D721Med (cell line): ENCODE measurements at places on chromosomes 5 and 9.

DNA sequence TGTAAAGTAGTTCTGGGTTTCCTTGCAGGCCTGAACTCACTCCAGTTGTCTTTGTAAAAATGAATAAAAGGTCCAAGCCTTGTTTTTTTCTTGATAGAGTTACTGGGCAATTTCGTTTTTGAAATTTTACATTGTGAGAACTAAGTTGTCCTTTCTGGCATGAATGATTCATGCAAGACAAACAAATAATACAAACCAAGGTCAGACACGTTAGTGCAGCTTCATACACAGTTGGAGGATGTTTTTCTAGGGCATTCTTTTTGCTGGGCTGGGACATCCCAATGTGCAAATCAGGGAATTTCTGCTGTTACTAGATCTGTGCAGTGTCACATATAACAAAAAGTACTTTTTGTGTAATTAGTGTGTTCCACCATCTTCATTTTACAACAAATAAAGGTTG, 96.0 kb downstream of the MEGF10 start:
- no peak for DNase-seq

DNA sequence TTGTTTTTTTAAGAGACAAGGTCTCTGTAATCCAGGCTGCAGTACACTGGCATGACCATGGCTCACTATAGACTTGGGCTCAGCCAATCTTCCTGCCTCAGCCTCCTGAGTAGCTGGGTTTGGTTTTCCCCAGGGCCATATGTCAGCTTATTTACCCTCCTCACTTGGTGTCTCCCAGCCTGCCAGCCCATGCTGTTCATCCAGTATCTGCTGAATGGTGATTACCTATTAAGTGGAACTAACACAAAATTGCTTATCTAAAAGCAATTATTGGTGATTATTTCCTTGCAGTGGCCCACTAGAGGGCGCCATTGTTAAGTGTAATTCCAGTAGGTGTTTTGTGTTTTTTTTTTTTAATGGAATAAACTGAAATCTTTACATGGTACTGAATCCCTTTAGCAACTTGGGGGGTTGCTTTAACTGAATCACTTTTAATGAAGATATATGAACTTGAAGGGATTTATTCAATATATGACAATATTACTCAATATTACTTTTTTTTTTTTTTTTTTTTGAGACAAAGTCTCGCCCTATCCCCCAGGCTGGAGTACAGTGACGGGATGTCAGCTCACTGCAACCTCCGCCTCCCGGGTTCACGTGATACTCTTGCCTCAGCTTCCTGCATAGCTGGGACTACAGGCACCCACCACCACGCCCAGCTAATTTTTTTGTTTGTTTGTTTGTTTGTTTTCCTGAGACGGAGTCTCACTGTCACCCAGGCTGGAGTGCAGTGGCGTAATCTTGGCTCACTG, 13.8 kb downstream of the EXOSC2 start:
- no peak for DNase-seq

GRCh38 chr5:134252671-134253070, 26.8 kb upstream of the PPP2CA start:
- DNase-seq, result no peak

DNA sequence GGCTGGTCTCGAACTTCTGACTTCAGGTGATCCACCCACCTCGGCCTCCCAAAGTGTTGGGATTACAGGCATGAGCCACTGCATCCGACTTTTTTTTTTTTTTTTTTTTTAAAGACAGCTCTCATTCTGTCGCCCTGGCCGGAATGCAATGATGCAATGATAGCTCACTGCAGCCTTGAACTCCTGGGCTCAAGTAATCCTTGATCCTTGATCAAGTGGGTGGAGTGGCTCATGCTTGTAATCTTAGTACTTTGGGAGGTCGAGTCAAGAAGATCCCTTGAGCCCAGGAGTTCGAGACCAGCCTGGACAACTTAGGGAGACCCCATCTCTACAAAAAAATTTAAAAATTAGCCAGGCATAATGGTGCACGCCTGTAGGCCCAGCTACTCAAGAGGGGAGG, 8.1 kb downstream of the SEC24A start:
- no peak for DNase-seq

GRCh38 chr5:82100303-82101077, 128.7 kb downstream of the ATG10 start:
- DNase-seq, result no peak

- no peak for DNase-seq
Observed at GRCh38 chr5:141680751-141681201, 1.3 kb downstream of the ARAP3 start.

DNA sequence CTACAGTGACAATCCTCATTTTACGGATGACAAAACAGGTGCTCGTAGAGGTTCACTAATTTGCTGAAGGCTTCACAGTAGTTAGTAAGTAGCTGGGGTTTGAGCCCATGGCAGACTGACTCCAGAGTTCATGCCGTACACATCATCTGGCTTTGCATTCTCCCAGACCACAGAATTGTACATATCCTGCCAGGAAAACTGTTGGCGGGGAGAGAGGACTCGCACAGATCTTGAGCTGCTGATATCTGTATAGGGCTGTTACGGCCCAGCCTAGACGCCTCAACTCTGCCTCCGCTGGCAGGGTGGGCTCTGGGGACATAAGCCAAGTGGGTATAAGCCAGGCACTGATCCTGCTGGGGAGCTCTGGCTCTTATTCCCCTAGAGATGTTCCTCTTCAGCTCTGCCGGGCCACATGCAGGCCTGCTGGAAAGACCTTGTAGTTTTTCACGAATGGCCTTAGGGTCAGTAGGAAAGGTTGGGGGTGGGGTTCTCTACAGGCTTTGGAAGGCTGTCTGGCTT, 16.3 kb downstream of the LARP1 start:
- no peak for DNase-seq

- DNase-seq, result peak; percentile 80
Observed at GRCh38 chr5:65035211-65036206, 266.8 kb downstream of the CWC27 start.

GRCh38 chr9:128987805-128988204, 40.3 kb downstream of the NUP188 start:
- DNase-seq, result no peak

DNA sequence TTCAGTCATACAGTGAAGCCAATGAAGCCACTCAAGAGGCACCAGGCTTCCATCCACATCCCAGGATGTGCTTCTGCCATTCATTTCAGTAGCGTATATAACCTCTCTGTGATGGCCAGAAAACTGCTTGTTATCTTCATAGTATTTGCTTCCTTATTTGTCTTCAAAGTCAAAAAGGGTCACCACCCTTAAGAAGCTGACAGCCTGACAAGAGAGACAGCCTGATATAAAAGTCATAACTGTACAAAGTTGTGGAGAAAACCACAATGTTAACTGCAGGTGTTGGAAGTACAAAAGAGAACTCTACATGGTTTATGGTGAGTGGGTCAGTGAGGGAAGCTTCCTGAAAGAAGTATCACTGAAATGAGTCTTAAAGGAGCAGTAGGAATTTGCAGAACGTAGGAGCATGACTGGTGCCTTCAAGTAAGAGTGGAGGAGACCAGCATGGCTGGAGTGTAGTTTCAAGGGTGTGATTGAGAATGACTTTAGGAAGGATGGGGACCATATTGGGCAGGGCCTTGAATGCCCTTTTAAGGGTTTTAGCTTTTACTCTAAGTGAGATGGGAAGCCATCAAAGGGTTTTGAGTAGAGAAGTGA, 33.7 kb downstream of the NIM1K start:
- DNase-seq, result no peak

DNA sequence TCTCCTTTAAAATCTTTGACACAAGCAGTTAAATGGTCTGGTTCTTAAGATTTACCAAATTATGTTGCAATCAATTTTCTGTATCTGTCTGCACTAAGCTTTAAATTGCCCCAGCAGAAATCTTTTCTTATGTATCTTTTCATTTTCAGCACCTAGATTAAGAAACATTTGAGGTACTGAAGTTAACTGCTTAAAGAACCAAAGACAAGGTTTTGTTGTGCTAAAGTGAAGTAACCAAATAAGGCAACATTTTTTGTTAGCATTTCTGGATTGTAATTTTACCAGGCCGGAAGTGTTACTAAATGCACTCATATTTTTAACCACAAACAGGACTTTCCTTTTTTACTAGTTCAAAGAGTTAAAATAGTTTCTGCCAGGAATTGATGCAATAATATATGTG, 24.1 kb upstream of the MTAP start:
- DNase-seq, result no peak

GRCh38 chr9:93945400-93946337, 9.5 kb downstream of the BARX1 start:
- no peak for DNase-seq

DNA sequence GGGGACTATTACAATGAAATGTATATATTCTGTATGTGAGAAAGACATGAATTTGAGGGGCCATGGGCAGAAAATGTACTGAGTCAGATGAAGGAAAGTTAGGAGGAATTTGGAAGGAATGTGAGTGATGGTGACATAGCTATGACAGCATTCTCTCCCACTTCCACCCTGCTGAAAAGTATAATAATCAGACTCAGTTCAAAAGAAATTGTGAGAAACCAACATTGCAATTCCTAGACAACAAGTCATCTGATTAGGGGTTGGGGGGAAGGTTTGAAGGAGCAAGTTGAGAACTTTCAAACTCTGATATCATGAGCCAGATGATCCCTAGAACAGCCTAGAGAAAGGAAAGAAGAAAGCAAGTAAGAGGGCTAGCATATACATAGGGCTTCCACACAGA, 370.6 kb downstream of the DMRTA1 start:
- DNase-seq, result no peak

- peak; percentile 81 for DNase-seq
Observed at GRCh38 chr9:36873247-36873875, 160.7 kb downstream of the PAX5 start.

- no peak for DNase-seq
Observed at GRCh38 chr5:150406723-150407095, 6.0 kb downstream of the CD74 start.

DNA sequence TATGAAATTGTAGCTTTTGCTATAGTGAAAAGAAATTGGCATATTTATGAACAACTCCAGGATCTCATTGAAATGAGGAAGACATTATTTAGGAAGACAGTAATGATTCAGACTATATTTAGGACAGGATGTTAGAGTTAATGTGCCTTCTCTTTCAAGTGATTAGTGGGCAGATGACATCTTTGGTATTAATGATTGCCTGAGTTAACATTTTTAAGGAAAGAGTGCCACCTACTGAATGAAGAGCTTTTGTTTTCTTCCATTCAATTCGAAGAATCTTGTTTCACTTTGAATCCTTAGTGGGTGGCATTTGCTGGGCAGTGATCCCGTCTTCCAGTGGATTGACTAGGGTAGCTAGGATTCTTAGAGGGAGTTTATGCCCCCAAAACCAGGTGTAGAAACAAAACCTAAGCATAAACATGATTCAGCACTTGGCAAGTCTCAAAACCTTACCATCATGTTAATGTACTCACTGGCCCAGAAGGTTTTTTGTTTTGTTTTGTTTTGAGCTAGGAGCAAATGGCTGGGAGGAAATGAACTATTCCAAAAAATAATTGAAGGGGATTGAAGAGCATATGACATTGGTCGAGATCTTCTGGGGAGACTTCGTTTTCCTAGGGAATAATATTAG, 23.2 kb downstream of the MAP3K1 start:
- no peak for DNase-seq

GRCh38 chr5:37247036-37247435, 2.1 kb downstream of the CPLANE1 start:
- DNase-seq, result no peak

- DNase-seq, result peak; percentile 17
Observed at GRCh38 chr5:130720355-130720754, 444.7 kb downstream of the HINT1 start.

- DNase-seq, result no peak
Observed at GRCh38 chr5:2250365-2250950, 367.7 kb upstream of the IRX4 start.

DNA sequence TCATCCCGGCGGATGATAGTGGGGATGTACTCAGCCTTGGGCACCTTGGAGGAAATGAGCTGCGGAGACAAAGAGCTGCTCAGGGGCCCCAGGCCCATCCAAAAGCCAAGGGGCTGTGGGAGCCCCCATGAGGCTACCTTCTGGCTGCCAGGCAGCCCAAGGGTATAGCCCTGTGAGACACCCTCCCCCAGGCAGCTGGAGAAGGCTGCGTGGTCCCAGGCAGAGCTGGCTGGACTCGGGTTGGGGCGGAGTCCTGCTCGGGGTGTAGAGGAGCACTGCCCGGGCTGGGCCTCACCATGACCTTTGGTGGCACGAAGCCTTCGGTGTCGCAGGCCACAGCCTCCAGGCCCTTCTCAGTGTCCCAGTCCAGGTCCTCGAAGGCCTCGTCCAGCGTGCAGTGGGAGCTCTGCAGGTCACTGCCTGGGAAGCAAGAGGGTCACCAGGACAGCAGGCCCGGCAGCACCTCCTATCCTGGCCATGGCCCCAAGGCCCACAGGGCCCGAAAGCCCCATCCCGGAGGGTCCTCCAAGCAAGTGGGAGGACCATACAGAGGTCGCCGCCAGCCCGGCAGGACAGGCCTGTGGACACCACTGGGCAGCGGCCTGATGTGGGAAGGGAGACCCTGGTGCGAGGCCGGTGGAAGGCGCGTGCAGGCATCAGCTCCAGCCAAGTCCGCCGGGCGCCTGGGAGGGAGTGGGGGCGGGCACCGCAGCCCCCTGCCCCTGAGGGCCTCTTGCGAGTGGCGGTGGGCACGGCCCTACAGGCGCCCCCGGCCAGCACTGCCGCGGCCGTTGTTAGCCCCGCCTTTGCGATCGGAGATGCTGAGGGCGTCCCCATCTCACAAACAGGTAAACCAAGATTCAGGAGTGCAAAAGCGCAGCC, 6.1 kb downstream of the NSMF start:
- no peak for DNase-seq

GRCh38 chr5:96876292-96876850, at the start of gene ERAP2:
Gene ERAP2, plus strand, starts transcription at chr5:96876500. Its CDS starts 3,186 bp downstream, at chr5:96879686.
- DNase-seq, result no peak

DNA sequence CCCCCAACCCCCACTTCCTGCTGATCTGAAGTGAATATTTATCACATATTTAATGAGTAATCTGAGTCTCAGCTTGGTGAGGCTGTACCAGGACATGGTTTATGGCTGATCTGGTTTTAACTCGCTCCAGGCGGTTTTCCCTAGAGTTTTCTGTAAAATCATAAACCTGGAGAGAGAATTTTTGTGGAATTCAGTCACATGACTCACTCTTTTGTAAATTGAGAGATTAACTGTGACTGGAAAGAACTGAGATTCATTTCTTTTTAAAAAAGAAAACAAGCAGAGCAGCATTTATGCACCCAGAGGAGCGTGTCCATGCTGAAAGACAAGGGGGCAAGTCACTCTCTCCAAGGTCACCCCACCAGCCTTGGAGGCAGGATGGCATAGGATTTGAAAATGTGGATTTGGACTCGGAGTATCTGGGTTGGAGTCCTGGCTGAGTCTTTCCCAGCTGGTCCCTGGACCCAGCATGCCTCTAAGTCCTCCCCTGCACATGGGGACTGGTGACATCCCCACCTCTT, 81.8 kb downstream of the ZNF618 start:
- no peak for DNase-seq

DNA sequence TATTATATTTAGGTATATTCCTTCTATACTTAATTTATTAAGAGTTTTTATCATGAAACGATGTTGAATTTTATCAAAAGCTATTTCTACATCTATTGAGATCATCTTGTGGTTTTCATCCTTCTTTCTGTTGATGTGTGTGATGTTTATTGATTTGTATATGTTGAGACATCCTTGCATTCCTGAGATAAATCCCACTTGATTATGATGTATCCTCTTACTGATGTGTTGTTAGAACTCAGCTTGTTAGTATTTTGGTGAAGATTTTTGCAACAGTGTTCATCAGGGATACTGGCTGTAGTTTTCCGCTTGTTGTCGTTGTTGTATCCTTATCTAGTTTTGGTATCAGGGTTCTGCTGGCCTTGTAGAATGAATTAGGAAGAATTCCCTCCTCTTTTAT, 213.6 kb downstream of the GDNF start:
- DNase-seq, result no peak

- no peak for DNase-seq
Observed at GRCh38 chr5:31449174-31449573, 82.7 kb downstream of the DROSHA start.

GRCh38 chr5:133754575-133755169, 142.3 kb upstream of the FSTL4 start:
- DNase-seq, result no peak
